Lower lobe of right lung (tissue), 2 donors: ENCODE measurements at places on chromosomes 7 and 10. TPM values are rescaled to one million over a fixed set of nuclear protein-coding genes. Genes with fewer than 3 reads are reported as not detected.
A peak's percentile ranks its signal among the peaks of the same experiment; 100 is the strongest.

DNA sequence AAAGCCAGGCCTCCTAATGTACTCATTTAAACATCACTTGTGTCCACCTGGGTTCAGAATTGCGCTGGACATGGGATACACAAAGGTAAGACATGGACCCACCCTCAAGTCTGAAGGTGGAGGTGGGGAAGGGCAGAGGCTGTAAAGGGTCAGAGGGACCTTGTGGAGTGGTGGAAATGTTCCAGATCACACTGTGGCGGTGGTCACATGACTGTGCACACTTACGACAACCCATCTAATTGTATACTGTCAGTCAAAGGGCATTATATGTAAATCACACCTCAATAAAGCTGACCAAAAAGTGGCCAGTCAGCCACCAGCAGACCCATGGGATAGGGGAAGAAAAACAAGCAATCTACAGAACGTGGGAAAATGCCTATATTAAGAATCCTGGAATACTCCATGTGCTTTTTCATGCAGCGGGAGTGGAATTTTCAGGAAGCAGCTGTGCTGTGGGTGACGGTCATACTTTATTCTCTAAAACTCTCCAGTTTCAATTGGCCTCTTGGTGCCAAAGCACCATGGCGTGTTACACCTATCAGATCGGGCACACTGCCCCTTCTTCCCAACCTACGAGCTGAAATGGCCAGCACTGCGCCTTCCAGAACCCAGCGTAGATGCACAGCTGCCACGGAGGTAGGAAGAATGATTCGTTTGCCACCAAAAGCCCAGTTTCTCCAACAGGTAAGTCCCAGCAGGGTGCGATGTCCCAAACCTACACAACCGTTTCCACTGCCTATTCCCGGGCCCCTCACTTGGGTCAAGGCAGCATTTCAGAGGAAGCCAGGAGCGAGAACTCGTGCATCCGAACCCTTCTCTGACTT is 69.8 kb downstream of the PRKAG2 start:
- no peaks in the 10 kb centered on the region for H3K36me3 ChIP-seq
- peak; percentile 12 for DNase-seq
- no peak overlapping the region for H3K27ac ChIP-seq
- H3K4me3 ChIP-seq = no peak overlapping the region
- peaks cover 19% of the 10 kb centered on the region for H3K4me1 ChIP-seq
- H3K27me3 ChIP-seq = no peaks in the 10 kb centered on the region

GRCh38 chr7:57482-58255 is 134.7 kb upstream of the FAM20C start:
- H3K4me1 ChIP-seq = peaks cover 3% of the 10 kb centered on the region
- no peaks in the 10 kb centered on the region for H3K27me3 ChIP-seq
- H3K27ac ChIP-seq = no peak overlapping the region
- peak; percentile 8 for DNase-seq
- no peak overlapping the region for H3K4me3 ChIP-seq

DNA sequence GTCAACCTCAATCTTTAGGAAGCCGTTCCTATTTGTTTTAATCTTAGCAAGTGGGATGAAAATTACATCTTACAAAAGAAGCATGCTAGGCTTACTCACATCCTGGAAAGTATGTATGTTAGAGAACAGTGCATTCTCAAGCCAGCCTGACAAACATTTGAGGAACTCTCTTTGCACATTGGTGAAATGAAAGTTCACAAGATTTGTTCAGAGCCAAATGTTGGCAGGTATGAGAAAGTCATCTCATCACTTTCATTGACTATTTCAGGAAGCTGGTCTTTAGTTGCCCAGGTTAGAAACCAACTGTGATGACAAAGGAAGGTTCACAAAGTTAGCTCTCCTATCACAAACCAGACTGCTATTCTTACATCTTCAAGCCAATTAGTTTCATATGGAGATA is 57.1 kb downstream of the ABCB1 start:
- no peak for DNase-seq
- H3K27me3 ChIP-seq = no peaks in the 10 kb centered on the region
- H3K4me3 ChIP-seq = no peak overlapping the region
- no peak overlapping the region for H3K27ac ChIP-seq

- no peaks in the 10 kb centered on the region for H3K27me3 ChIP-seq
- peaks cover 5% of the 10 kb centered on the region for H3K4me1 ChIP-seq
- H3K4me3 ChIP-seq = no peak overlapping the region
Observed at GRCh38 chr7:13639396-13639795, 350.1 kb downstream of the ETV1 start.

- H3K27ac ChIP-seq = no peak overlapping the region
- no peak overlapping the region for H3K4me3 ChIP-seq
- no peaks in the 10 kb centered on the region for H3K27me3 ChIP-seq
- no peaks in the 10 kb centered on the region for H3K36me3 ChIP-seq
- DNase-seq = no peak
- no peaks in the 10 kb centered on the region for H3K4me1 ChIP-seq
Observed at GRCh38 chr10:62399211-62399610, 25.0 kb downstream of the ZNF365 start.

Gene UPK3B
- total RNA-seq = 16.6 TPM

Gene ALOX5
- 222 TPM for total RNA-seq
